Activated gamma-delta T cell treated with Interleukin-2 at 50 U/mL for 16 hours (primary cell): ENCODE measurements at places on chromosomes 4 and X.

GRCh38 chrX:114717921-114718320, 134.0 kb downstream of the HTR2C start:
- DNase-seq, result no peak

- DNase-seq, result no peak
Observed at GRCh38 chr4:158042591-158043030, 130.2 kb downstream of the GASK1B start.

DNA sequence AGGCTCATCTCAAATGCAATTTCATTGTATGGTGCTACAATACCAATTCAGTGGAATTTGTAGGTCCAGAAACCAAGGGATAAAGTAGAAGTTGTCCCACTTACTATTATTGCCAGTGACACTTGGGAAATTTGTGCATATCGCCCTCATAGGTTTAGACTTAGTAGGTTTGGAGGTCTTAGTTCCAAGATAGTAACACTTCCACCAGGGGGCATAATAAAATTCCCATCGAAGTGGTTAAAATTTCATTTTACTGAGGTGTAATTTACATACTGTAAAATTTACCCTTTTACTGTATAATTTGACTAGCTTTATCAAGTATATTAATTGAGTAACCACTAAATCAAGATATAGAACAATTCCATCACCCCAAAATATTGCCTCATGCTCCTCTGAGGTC, 174.6 kb downstream of the INPP4B start:
- DNase-seq, result no peak

DNA sequence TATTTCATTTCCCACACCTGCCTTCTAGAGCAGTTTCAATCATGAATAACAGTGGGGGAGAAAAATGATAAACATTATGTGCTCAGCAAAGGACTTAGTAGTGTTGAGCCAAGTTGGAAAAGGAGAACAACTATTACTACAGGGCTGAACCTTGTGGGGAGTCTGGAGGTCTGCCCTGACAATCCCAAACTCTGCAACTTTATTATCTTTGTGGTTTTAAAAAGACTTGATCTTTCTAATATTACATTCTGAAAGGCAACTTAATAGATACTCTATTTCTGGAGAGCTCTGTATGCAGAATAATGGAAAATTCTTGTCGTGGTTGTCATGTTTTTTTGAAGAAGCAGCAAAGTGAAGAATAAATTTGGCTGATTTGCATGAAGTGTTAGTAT, 116.1 kb downstream of the SPCS3 start:
- DNase-seq, result no peak

GRCh38 chrX:78104447-78105176, 564 bp downstream of the PGK1 start:
- no peak for DNase-seq

DNA sequence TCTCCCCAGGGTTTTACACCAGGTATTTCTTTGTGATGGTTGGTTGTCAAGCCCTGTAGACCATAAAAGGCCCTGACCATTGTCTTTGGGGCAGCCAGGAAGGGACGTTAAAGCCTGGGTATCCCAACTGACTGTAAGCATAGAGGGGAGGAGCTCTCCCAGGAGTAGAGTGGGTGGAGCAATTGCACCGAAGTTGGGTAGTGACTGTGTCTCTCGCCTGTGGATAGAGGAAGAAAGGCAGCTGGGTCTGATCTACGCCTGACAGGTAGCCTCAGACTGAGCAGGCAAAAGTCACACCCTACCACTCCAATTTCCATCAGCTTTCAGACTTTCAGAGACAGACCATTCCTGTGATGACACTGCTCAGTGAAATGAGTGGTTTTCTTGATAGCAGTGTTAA, 123.3 kb downstream of the KLHL8 start:
- DNase-seq, result no peak

DNA sequence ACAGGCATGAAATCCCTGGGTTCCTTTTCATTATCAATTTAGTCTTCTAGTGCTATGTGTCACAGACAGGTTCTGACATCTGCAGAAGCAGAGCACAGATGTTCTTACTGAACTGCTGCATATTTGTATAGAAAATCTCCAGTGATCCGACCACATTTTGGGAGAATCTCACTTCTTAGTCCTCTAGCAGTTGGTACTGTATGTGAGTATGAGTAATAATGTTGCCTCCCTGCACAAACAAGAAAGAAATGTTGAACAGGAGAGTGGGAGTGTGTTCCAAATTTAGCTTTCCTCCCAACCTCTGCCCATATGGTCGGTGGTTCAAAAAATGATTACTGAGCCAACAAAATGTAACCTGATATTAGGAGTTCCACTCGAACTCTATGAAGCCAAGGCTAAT, 165.3 kb upstream of the GPC4 start:
- DNase-seq, result no peak

DNA sequence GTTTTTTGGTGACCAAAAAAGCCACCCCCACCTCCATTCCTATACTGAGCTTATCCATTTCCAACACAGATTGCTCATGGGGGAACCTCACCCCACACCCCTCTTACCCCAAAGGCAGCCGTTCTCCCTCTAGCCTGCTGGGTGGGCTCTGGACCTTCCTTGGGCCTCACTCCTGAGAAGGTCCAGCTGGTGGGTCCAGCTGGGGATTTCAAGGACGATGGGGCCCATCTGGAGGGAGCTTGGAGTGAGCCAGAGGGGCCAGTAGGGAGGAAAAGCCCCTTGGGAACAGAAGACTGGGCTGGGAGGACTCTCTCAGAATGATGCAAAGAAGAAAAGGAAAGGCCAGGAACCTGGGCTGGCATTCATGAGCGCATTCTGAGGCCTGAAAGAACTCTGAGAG, 42.0 kb upstream of the PJA1 start:
- no peak for DNase-seq

DNA sequence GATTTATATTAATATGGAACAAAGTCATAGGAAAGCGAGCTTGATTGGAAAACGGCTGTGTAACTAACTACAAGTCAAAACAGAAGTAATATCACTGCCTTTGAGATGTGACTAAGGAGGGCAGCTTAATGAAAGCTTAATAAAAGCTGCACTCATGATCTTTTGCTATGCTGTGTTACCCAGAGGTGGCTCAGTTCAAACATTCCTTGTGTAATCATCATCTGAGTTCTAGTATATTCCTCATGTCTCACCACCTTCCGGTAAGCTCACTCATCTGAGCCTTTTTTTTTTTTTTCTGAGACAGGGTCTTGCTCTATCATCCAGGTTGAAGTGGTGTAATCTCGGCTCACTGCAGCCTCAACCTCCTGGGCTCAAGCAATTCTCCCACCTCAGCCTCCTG, 5.0 kb downstream of the GRPEL1 start:
- DNase-seq, result no peak

- DNase-seq, result no peak
Observed at GRCh38 chr4:83651846-83652245, 115.9 kb downstream of the GPAT3 start.

DNA sequence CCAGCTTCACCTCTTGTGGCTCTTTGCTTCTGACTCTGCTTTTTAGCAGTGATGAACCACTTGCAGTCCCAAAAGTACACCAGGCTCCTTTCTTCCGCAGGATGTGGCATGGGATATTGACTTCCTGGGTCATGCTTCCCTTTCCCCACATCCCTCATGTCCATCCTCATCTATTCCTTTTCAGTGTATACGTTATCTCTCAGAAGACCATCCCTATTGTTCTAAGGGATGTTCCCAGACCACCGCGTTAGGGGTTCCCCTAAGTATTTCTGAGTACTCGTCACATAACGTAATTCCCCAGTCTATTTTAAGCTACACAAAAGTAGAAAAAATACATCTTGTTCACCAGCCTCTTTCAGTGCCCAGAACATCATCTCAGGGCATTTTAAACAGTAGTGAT, 71.1 kb upstream of the NLGN4X start:
- DNase-seq, result no peak

- DNase-seq, result no peak
Observed at GRCh38 chrX:11678158-11678557, 12.4 kb upstream of the ARHGAP6 start.

- DNase-seq, result no peak
Observed at GRCh38 chr4:91734682-91735081, 569.1 kb upstream of the GRID2 start.

DNA sequence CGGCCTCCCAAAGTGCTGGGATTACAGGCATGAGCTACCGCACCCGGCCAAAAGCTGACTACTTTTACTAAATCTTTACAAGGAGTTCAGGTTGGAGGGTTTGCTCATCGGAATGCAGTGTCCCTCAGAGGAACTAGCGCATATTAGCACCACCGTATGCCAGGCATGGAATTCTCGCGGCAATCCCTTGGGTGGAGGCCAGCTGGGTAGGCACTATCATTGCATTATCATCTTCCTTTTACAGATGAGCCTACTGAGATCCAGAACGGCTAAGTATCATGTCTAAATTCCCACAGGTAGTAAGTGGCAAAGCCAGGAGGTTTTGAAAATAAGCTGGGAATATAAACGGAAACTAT, 6.1 kb upstream of the CXorf66 start:
- no peak for DNase-seq

DNA sequence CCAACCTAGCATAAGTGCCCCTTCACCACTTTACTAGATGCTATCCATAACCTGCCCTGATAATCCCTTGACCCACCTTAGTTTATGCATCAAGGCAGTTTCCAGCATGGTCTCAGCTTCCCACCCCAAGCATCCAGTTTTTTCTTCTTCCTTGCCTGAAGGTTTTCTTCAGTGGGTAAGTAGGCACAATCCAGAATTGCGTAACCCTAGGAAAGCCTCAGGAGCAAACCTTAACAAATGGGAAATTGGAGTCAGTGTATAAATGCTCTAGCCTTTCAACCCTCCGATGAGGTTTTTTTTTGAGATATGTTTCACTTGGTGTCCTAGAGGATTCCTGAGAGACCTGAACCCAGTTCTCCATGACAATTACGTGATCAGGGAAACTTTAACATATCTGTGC, 614.0 kb upstream of the BOD1L1 start:
- DNase-seq, result no peak

GRCh38 chrX:31228415-31228832, 156.6 kb upstream of the FTHL17 start:
- no peak for DNase-seq

DNA sequence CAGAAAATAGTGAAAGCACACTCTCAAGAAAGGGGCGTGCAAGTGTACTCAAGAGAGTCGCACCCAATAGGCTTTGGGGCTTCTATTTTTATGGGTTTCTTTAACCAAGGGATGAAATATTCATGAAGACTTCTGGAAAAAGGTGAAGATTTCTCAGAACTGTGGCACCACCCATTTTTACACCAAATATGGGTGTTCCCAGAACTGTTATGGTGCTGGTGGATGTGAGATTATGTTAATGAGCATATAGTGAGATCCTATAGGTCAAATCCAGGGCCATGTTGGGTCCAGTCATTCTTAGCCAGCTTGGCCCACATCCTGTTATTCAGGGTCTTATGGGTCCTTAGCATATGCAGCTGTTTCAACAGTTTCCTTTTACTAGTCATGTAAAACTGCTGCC, 61.0 kb upstream of the SMIM10 start:
- DNase-seq, result no peak

DNA sequence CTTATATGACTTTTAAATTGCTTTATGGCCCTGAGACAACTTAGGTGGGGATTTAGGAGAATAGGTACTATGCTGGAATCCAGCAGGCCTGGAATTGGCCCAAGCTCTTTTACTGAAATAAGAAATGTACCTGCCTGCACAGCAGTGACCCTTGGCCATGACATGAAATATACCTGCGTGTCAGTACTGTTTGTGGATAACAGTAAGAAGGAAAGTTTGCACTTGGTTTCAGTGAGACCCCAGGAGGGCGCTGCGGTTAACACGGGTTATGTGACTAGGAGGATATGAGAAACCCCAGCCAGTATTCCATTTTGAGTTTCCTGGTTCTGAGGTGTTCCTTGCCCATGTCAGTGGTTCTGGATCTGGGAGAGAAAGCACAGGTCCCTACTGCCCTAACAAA, 5.3 kb downstream of the MTM1 start:
- DNase-seq, result peak; percentile 9

DNA sequence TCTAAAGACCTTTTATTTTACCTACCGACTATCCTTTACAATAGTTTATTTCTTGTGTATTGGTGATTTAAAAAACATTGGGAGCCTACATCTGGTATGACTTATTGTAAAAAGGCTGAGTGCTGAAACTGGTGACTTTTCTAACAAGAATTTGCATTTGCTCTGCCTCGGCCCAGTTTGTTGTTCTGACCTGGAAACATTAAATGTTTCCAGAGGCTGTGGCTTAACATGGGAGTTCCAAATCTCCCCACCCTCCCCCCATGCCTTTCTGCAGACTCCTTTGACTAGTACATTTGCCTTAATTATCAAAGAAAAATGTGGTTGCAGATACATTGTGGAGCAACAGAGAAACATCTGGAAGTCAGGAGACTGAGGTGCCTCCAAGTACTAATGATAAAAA, 39.8 kb downstream of the SPCS3 start:
- no peak for DNase-seq

DNA sequence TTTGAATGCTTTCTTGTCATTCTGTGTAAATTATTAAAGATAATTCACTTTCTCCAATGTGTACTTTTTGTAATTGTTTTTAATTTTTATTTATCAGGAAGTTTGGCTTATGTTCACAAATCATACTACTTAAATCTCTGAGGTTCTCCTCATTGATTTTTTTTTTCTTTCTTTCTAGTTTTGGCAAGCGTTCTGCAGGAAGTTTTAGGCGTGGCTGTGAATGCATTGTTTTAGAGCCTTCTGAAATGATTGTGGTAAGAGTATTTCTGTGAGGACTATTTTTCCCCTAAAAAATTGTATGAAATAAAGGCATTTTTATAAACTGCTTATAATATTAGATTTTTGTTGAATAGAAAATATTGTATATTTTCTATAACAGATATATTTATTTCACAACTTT, 135.8 kb downstream of the RAPGEF2 start:
- DNase-seq, result no peak

GRCh38 chr4:25913056-25913850, 767 bp upstream of the SMIM20 start:
- DNase-seq, result peak; percentile 31

- DNase-seq, result no peak
Observed at GRCh38 chr4:185192059-185192458, 11.7 kb downstream of the CFAP97 start.

DNA sequence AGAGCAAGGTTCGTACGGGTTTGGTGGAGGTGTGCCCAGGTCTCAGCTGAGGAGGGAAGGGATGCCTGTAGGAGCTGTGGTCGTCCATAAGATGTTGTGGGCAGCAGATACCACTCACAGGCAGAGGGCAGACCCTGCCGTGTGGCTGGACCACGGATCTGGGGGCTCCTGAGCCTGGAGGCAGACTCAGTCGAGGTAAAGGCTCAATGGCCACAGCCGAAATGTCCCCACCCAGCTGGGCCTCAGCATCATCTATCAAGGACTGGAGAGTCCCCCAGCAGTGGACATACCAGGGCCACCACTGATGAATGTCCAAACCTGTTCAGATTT, 98.5 kb downstream of the DHRSX start:
- no peak for DNase-seq
